ENCODE measurements at places on chromosomes 4 and X.

GRCh38 chr4:48629458-48629857, 139.4 kb downstream of the ZAR1 start:
- DNase-seq: no peak

DNA sequence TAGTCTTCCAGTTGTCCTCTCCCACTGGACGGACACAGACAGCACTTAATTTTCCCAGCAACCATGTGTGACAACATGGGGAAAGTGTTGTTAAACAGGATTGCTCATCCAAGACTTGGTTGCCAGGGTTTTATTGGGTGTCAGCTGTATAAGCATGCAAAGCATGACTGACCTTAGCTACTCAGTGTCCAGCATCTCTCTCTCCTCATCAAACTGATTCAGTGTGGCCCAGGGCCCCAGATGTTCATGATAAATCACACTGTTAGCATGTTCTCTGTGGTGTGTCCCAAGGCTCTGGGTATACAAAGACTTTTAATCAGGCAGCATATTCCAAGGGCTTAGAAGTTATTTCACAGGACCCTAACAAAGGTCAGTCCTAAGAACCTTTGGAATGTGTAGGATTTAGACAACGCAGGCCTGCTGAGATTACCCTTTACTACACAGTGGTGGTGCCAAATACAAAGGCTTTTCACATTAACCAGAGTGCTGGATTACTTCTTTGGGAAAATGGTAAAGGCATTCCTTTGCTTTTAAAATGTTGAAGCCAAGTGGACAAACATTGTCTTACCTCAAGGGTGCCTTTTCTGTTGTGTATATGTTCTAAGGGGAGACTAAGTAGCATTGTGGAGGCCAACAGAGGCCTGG, 213.3 kb downstream of the GLUD2 start:
- DNase-seq: no peak

DNA sequence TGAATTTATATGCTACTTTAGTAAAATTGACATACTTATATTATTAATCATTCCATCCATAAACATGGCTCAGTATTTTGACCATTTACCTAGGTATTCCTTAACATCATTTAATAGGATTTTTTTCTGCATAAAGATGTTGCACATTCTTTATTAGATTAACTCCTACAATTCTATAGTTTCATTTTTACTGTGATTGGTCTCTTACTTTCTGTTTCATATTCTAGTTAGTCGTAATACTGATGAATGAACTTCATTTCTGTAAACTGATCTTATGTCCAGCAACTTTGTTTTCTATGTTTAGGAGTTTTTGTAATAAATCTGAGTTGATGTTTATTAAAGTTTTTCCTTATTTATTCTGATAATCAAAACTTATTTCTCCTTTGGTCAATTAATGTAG, 278.2 kb upstream of the CXXC4 start:
- no peak for DNase-seq

DNA sequence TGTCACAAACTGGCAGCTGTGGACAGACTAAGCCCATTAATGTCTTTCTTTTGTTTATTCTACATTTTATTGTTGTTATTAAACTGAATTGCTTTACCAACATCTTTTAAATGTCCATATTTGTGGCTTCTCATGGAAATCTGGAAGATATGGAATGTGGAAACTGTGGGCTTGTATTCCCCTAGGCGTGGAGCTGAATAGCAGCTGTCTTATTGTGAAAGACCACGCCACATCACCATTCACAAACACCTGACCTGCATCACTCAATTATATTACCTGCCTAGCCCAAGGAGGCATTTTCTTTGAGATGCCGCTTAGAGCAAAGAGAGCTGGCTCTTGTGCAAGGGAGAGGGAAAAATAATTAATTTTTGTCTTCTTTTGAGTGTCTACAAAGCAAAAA, 96.9 kb upstream of the GPRIN3 start:
- no peak for DNase-seq

- DNase-seq: no peak
Observed at GRCh38 chrX:65633826-65634225, 33.6 kb upstream of the MSN start.

GRCh38 chr4:38925492-38926413, 58.1 kb downstream of the FAM114A1 start:
- no peak for DNase-seq

DNA sequence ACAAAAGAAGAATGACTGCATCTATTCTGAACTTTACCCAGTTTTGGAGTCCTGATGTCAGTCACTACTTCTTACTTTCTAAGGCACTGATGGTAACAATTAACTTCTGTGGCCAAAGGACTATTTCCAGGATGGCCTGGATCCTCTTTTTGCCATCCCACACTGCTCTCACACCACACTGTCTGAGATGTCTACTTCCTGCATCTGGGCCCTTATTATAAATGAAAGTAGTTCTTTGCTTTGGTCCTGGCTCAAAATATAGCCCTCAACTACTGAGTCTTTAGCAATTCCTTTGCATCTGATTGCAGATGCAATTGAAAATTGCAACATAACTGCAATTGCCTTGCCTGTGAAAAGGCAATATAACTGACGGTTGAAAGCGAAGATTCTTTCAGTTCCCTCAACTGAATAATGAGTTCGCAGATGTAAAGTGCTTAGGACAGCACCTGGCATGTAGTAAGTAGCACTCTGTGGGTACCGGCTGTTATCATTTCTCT, 44.2 kb downstream of the COQ2 start:
- no peak for DNase-seq

DNA sequence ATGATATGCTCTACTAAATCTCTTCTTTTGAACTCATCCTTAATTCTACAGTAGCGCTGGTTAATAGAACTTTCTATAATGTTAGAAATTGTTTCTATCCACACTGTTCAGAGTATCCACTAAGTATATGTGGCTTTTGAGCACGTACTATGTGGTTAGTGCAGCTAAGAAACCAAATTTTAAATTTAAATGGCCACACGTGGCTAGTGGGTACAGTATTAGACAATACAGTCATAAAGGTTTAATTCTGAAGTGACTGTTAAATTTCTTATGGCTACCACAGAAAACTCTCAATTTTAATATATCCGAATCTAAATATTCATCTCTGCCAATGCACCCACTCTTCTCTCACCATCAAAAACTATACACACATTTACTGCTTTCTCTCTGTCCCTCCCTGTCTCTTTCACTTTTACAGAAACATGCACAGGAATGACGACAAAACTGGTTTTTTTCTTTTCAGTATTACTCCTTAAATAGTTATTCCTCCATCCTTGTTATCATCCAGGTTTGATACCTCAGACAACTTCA, 583.9 kb downstream of the KCTD8 start:
- DNase-seq: no peak

DNA sequence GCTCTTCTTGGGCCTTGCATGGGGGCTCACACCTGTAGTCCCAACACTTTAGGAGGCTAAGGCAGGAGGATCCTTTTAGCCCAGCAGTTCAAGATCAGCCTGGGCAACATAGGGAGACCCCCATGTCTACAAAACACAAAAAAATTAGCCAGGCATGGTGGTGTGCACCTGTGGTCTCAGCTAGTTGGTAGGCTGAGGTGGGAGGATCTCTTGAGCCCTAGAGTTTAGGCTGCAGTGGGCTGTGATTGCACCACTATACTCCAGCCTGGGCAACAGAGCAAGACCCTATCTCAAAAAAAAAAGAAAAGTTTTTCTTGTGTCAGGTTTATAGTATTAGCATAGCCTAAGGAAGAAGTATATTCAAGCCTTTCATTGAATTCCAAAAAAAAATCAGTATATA, 30.8 kb upstream of the FAM241A start:
- DNase-seq: no peak

DNA sequence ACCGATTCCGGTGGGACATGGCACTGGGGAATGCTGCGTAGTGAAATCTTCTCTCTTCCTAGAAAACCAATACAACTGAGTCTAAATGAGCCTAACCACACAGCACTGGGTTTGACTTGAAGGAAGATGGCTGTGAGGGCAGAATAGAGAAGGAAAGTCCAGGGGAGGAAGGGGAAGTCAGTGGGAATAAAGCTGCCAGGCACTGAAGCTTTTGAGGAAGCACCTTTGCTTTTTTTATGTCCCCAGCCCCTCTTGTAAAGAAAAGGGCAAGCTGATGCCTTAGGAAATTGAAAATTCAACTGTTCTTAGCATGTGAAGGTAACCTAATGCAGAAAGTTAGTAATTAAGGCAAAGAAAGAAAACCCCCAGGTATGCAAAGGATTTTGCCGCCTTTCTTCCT, 20.6 kb downstream of the MED28 start:
- no peak for DNase-seq

GRCh38 chrX:153800177-153800722, 5.8 kb downstream of the SSR4 start:
- DNase-seq: no peak

DNA sequence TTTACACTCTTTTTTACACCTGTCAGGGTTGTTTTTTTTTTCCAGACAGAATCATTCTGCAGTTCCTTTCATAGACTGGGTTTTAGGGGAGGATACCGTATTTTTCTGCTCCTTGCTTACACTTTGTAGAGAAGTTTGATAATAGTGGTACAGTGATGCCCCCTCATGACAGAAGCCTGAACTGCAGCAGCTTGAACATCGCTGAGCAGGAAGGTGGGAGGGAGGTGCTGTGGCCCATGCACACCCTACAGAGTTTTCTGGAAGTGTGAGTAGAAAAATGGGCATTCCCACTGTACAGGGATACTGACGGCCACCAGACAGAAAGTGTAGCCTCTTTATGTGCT, 54.5 kb downstream of the RAB40A start:
- peak; percentile 24 for DNase-seq

GRCh38 chr4:88101165-88101564, 57.3 kb downstream of the ABCG2 start:
- DNase-seq: no peak

GRCh38 chr4:75514949-75515612, 808 bp downstream of the THAP6 start:
- DNase-seq: no peak

- DNase-seq: no peak
Observed at GRCh38 chrX:147476008-147476407, 435.7 kb upstream of the FMR1 start.

DNA sequence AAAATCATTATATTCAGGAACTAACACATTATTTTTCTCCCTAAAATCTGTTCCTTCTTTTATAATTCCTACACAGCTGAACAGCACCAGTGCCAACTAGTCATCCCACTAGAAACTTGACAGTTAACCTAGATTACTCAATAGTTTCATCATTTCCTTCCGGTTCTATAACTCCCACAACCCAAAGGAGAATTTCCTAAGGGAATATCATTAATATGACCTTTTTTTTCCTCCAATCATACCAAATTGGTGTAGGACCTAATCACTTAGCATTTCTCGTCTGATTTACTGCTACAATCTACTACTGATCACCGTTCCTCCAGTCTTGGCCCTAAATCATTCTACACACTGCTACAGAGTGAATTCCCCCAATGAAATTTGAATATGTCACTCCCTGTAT, 45.9 kb downstream of the WDFY3 start:
- no peak for DNase-seq

DNA sequence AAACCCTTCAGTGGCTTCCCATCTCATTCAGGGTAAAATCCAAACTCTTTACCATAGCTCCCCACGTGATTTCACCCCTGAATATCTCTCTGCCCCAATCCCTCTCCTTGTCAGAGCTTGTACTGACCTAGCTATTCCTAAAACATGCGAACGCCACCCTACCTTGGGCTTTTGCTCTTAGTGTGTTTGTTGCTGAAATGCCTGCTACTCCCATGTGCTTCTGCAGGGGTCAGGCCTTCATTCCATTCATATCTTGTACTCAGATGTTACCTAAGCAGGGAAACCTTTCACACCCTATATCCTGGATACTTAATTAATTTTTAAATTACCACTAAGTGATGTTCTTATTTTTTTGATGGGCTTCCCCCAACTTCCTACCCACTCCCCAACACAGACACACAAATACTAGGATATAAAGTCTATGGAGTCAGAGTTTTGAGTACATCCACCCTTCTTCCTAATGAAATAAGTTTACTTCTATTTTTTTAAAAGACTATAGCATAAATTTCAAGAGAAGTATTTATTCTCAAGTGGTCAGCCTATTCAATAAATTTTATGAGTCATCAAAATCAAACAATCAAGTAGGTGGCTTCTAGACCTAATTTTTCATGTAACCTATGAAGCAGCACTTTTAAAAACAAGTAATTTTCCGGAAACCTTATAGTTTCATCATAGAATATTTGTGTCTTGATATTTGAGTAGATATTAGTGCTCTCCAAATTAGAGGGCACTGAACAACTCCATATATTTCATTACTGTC, 189.4 kb downstream of the RAPGEF2 start:
- DNase-seq: no peak

- no peak for DNase-seq
Observed at GRCh38 chr4:77015390-77015789, 60.4 kb downstream of the CCNI start.

GRCh38 chr4:107220976-107221375, 184.9 kb upstream of the DKK2 start:
- DNase-seq: no peak

DNA sequence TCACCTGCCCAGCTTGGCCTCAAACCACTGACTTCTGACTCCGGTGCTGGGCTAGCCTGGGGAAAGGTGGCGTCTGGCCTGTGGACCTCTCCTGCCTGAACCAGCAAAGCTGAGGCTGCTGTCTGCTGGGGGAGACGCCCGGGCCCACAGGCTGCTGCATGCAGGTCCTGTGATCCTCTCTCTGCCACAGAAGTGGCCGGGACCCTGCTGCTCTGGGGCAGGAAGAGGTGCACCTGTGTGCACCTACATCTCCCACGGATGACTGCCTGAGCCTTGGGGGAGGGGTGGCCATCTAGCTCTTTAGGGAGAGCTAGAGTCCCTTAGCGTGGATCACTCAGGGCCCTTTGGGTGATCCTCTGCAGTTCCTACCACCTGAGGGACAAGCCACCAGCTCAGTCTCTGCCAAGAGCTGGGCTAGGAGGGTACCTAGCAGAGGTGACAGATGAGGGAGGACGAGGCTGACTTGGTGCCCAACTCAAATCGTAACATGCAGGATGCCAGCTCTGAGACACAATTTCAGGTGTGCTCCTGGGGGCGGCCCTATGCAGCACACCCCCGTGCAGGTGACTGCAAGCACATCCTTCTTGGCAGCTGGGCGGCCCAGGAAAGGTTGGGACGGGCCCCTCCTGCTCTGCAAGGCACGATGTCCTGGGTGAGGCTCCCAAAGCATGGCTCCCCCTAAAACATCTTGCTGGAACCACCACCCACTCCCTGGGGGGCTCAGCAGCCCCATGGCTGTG, 22.5 kb downstream of the LETM1 start:
- DNase-seq: no peak

DNA sequence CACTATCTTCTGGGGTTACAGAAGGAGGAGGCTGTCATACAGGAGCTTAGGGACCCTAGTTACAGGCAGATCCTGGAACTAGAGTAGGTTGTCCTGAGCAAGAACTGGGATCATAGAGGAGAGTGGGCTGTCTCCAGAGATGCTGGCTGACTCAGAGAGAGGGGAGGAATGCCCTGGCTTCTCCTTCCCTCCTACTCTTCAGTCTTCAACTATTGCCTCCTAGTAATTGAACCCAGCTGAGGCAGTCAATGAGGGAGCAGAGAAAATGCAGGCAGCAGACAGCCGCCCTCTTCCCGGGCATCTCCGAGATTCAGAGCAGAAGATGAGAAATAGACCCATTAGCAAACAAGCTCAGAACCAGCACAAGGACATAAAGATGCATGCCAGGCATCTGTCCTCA, 118.3 kb upstream of the PDE5A start:
- no peak for DNase-seq

Data from stimulated activated CD8-positive, alpha-beta memory T cell treated with anti-CD3 and anti-CD28 coated beads, Interleukin-4, amount 100 ng/mL, for 4 hours (primary cell).